HEK293T (cell line): ENCODE measurements at places on chromosomes 1 and 21.

DNA sequence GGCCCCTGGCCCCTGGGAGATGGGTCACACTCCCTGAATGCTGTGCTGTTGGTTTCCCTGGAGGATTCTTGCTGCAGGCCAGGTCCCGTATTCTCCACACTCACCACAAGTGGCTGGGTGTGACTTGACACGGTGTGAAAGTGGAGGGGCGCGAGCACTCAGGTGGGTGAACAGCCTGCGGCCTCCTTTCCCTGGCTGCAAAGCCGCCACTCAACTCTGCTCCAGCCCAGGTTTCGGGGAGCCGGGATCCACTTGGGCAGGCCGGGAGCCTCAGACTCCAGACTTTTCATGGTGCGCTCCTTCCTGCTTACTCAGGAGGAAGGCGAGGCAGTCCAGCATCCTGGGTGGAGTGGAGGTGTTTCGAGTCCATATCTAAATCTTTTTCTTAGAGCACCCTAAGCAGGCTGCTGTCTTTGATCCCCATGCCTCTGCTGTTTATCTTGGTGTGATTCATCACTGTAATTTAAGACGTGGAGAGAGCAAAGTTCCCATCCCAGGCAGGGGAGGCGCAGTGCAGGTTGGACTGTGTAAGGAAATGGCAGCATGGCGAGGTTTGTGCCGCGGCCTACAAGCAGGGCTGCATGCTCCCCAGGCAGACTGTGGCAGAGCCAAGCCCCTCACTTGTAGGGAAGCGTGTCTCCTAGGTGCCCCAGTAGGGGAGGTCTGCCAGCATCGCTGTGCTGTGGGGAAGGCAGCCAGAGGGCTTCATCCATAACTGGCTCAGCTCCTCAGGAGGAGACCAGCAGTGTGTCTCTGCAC lies 29.6 kb downstream of the VANGL1 start:
- DNase-seq: no peak

DNA sequence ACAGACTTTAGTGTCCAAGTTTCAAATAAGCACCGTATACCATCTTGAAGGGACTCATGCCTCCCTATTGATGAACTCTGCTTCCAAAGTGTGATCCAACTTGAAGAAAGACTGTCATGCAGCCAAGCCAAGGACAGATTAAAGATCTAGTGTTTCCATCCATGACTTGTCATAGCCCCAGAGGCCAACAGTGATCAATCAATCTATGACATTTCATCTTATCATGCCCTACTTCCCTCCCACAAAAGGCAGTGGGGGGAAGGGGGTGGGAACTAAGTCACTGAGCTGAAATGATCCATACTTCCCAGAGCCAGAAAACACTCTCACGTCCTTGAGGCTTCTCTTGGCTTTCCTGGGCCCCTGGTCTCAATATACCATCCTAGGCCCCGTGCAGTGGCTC lies 4.0 kb downstream of the SERPINC1 start:
- DNase-seq: no peak

DNA sequence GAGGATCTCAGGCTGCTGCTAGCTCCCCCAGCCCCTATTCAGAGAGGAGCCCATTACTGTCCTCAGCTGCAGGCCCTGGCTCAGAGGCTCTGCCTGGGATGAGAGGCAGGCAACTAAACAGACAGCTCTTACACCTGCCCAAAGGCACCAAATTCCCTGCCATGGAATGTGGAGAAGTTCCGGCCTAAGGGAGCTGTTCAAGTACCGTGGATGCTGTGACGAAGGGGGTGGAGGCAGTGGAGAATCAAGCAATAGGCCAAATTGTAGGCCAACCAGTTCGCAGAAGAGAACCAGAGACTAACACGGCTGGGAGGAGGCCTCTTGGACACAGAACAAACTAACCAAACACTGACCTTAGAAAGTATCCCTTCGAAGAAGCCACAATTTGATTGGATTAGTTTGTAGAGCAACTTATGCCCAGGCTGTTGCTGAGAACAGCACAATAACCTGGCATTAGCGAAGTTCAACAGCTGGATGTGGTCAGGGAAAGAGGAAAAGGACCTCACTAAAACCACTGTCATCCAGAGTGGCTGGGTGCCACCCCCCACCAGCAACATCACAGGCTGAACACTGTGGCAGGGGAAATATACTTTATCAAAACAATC lies 3.6 kb downstream of the C1orf174 start:
- no peak for DNase-seq

- DNase-seq: peak; percentile 74
These were observed 28.1 kb downstream of the PADI4 start for GRCh38 chr1:17335821-17336710.

GRCh38 chr1:53894644-53895043 lies 657 bp downstream of the DIO1 start:
- DNase-seq: no peak

DNA sequence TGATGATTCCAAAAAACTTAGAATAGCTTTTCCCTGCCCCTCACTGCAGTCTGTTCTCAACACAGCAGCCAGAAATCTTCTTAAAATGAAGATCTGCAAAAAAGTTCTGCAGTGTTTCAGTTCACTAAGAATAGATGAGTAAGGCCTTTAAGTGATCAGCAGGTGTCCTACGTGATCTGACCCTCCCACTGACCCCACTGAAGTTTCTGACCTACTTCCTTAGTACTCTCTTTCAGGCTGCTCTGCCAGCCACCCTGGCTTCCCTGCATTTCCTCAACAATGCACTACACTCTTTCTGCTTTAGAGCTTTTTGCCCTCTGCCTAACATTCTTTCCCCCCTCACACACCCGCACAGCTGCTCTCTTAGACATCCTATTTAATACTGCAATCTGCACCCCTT lies 182.5 kb downstream of the AKT3 start:
- no peak for DNase-seq

- no peak for DNase-seq
These were observed 7.1 kb upstream of the RASAL2 start for GRCh38 chr1:178086766-178087165.

DNA sequence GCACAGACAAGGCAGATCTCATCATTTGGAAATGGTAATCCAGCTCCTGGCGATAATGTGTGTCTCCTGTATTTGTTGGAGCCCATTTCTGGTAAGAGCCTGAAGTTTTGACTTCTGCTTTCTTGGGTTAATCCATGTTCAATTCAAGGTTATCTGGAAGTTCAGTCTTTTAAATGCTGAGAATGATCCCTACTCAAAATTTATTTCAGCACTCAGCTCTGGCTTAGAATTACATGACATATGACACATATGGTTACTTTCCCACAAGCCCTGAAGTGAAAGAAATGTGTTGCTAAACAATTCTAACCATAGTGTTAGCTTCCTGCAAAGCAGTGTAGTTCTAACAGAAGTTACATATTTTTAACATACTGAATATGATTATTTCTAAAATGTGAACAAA lies 2.7 kb downstream of the PTGFR start:
- DNase-seq: no peak

DNA sequence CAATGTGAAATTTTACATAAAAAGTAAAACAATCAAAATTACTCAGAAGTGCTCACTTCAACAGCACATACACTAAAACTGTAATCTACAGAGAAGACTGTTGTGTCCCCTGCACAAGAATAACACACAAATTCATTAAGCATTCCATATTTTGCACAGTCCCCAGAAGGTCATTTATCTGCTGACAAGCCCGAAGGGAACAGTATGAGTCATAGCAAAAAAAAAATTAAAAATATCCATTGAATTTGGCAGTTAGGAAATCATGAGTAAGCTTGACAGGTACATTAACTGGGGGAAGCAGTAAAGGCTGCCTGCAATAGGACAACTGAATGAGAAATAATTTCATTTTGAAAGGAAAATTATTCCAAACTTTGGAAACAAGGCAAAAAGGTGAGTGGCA lies 3.3 kb upstream of the CACYBP start:
- no peak for DNase-seq

DNA sequence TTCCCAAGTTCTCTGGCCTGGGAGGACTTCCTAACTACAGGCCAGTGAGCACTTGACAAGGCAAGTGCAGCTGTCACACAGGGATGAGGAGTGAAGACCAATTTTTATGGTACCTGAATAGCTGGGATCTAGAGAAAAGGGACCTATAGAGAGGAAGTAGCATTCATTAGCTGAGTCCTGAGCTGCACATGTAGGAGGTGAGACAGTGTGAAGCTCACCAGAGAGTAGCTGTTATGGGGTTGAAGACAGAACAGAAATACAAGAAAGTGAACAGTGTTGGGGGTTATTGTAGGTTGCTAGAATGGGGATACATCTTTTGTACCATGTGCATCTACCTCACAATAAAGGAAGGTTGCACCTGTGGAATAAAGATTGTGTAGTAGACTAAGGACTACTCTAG lies 37.7 kb upstream of the PYHIN1 start:
- DNase-seq: no peak
